ENCODE measurements at places on chromosomes 4 and X. TPM values are rescaled to one million over a fixed set of nuclear protein-coding genes. Genes with fewer than 3 reads are reported as not detected.

- no peak for DNase-seq
- peaks cover 5% of the 10 kb centered on the region for H3K4me1 ChIP-seq
- H3K4me3 ChIP-seq, result no peak overlapping the region
- no peak overlapping the region for H3K27ac ChIP-seq
- H3K36me3 ChIP-seq, result no peaks in the 10 kb centered on the region
- peaks cover 5% of the 10 kb centered on the region for H3K27me3 ChIP-seq
Observed at GRCh38 chrX:152959626-152960025, 34.3 kb downstream of the PNMA5 start.

- DNase-seq, result no peak
- no peak overlapping the region for H3K27ac ChIP-seq
- H3K4me3 ChIP-seq, result no peak overlapping the region
- H3K36me3 ChIP-seq, result no peaks in the 10 kb centered on the region
Observed at GRCh38 chrX:46551494-46552128, 6.4 kb upstream of the ZNF674 start.

DNA sequence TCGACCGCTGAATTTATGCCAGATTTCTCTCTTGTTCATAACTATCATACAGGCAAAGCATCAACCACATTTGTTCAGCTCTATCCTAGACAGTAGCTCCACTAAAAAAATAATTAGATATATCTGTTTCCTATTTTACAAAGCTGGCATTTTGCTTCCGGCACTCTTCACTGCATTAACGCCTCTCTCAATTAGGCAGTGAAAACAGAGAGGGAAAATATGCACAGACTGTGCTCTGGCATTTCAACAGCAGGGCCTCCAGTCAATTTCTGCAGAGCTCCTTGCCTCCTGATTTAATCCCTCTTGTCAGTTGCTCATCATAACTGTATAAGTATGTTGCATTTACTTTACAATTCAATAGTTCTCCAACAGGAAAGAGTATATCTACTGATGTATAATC, 666.9 kb upstream of the INTU start:
- peaks cover 2% of the 10 kb centered on the region for H3K27me3 ChIP-seq
- H3K4me3 ChIP-seq, result no peak overlapping the region

DNA sequence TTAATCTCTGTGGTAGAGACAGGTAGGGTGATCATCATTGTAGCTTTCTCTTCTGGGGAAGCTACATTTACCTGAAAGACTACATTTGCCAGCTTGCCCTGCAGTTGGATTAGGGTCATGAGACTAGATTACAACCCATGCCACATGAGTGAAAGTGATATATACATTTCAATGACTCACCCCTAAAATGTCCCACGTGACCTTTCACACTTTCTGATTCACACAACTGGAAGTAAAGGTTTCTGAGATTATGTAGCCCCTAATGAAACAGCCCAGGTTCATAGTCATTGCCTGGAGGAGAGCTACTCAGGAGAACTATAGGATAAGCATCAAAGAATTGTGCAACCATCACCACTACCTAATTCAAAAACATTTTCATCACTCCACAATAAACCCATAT, 17.8 kb downstream of the PDCL2 start:
- no peaks in the 10 kb centered on the region for H3K36me3 ChIP-seq
- H3K27me3 ChIP-seq, result peaks cover 3% of the 10 kb centered on the region
- H3K4me3 ChIP-seq, result no peak overlapping the region
- no peak for DNase-seq

The CCDC110 gene
- polyA plus RNA-seq, result not detected
